Type B pancreatic cell (in vitro differentiated cells): ENCODE measurements at places on chromosomes 1 and 21.

GRCh38 chr1:195328681-195329080, 1279.6 kb downstream of the KCNT2 start:
- no peak for DNase-seq

DNA sequence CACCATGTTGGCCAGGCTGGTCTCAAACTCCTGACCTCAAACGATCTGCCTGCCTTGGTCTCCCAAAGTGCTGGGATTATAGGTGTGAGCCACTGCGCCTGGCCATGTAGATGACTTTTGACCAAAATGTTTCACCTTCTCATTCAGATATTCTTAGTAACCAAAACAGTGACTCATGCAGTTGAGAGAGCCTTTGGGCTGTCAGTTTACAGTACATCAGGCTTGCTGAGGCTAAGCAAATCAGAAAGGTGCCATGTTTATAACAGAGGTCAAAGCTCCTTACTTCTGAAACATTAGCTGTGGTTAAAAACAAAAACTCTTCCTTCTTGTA, 21.0 kb downstream of the CNIH4 start:
- DNase-seq: no peak

- DNase-seq: no peak
These were observed 10.4 kb upstream of the TMEM240 start for GRCh38 chr1:1550591-1551432.

GRCh38 chr21:28747464-28747863, 245.2 kb downstream of the LTN1 start:
- DNase-seq: no peak

- DNase-seq: no peak
These were observed 91.5 kb upstream of the ESRRG start for GRCh38 chr1:216814576-216815259.

- DNase-seq: no peak
These were observed 4.9 kb downstream of the B3GALT2 start for GRCh38 chr1:193181536-193181935.

GRCh38 chr1:233790662-233791371, 113.7 kb upstream of the SLC35F3 start:
- no peak for DNase-seq

DNA sequence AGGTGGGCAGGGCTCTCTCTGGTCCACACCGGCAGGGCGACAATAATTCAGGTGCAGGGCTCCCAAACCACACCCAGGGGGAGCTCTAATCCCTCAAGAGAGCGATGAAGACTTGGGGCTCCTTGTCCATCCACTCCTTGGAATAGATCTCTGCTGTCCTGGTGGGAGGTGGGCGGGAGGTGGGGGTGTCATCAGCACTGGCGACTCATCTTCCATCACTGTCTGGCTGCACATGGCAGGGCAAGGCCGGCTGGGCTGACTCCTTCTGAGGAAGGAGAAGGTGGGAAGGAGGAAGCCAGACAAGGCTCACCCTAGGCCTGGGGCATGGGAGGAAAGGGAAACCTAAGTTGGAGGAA, 29.3 kb downstream of the TNNT2 start:
- DNase-seq: no peak

- DNase-seq: no peak
These were observed 3.3 kb upstream of the SSBP3 start for GRCh38 chr1:54409156-54410142.

DNA sequence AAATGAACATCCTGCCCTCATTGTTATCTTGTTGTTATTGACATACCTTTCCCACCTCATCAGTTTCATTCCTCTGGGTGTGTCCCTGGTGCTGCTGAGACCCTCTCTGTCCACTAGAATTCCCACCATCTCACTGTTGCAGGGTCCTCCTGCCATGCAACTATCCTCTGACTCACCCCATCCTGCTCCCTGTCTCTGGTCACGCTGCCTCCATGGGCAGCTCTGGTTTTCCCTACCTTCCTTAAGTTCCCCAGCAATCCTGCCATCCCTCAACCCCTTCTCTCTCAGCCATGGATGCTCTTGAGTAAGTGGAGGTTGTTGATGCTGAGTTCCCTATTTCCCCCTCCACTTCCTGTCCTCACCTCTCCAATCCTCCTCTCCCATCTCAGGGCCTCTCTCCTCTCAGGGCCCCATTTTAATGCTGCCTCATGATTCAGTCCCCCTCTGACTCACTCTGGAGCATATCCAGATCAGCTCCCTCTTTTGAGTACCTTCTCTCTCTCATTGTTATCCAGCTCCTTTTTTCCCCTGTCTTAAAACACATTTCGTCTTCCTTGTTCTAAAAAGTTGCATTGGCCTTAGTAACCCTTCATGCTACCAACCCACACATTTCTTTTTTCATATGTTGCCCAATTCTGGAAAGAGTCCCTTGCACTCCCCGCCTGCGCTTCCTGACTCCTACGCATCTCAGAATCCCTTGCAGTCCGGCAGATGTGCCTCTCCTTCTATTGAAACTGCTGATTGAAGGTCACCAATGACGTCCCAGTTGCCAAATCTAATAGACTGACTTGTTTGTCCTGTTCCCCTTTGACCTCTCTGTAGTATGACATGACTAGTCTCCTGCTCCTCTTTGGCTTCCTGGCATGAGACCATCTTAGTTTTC, 92.0 kb downstream of the CNIH3 start:
- no peak for DNase-seq

GRCh38 chr21:44269090-44269489, 7.4 kb upstream of the DNMT3L start:
- no peak for DNase-seq
